ENCODE measurements at places on chromosomes 7 and 10. TPM values are rescaled to one million over a fixed set of nuclear protein-coding genes. Genes with fewer than 3 reads are reported as not detected.
A peak's percentile ranks its signal among the peaks of the same experiment; 100 is the strongest.

GRCh38 chr7:370775-371118 is 80.8 kb downstream of the FOXL3 start:
- peak; percentile 17 for DNase-seq

DNA sequence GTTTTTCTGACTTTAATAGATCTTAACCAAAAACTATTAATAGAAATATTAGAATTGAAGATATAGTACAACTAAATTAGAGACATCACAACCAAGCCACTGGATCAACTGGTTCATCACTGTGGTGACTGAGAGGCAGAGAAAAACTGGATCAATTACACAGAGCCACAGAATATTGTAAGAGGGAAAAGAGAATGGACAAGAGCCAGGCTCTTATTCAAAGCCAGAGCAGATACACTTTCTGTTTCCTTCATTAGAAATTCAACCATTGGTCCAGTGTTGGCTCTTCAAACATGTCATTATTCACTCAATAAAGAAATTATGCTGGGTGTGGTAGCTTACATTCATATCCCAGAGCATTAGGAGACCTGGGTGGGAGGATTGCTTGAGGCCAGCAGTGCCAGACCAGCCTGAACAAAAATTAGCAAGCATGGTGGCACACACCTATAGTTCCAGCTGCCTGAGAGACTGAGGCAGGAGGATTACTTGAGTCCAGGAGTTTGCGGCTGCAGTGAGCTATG is 295.1 kb downstream of the NEBL start:
- DNase-seq = no peak

GRCh38 chr10:115049960-115050359 is 43.2 kb upstream of the ATRNL1 start:
- no peak for DNase-seq

DNA sequence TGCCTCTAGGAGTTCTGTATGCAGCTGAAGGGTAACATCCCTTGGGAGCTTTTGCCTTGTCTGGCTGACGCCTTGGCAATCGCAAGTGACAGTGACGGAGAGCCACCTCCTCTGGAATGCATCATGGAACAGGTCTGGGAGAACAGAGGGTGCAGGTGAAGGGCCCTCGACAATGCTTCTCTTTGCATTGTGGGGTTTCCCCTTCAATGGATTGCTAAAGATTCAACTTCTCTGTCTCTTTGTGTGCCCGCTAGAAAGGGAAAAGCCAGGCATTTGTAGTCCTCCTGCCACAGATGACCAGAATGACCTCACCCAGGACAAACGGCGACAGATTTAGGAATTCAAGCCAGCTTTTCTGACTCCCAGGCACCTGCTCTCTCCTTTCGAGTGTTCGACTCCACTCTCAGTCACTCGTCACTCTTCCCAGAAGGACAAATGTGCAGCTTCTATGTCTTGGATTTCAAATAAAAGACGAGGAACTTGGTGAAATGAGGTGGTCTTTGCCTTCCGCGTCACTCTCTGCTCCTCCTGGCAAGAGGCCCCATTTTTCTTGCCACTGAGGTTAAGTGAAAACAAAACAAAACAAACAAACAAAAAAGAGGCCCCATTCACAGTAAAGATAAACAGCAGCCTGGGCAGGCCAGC is 26.1 kb downstream of the IL2RA start:
- peak; percentile 0 for DNase-seq

DNA sequence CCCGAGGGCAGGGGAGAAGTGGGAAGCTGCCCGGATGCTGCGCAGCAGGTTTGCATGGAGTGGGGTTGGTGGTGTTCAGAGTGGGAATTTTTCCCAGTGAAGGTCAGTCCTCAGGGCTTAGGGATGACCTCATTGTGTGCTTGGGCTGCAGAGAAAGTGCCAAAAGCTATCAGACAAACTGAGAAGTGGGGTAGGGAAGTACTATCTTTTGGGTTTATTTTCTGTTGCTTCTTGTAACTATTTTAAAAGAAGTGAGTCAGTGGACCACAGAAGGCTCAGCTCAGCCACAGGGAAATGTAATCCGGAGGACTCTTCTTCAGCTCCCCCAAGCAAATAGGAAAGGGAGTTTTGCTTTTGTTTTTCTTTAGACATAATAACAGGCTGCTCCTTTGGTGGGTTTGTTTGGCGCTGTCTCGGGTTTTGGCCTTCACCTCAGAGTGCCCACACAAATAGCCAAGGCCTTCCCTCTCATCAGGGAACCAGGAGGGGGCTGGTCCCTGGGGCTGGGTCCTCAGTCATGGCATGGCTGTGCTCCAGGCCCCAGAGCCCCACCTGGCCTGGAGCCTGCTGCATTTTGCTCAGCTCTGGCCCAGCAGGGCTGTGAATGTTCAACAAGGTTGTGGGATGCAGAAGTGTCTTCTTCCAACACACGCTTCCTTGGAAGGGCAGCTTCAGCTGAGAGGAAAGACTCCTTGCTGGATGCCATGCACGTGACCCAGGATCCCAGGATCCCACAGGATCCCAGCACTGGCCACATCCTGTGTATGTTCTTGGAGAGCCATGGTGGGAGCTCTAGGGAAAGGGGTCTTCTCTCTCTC is 5.4 kb upstream of the FAM170B start:
- no peak for DNase-seq

- no peak for DNase-seq
These were observed 262.8 kb downstream of the ZEB1 start for GRCh38 chr10:31581741-31582323.

- DNase-seq = no peak
These were observed 41.0 kb upstream of the ADAM12 start for GRCh38 chr10:126429275-126429674.

DNA sequence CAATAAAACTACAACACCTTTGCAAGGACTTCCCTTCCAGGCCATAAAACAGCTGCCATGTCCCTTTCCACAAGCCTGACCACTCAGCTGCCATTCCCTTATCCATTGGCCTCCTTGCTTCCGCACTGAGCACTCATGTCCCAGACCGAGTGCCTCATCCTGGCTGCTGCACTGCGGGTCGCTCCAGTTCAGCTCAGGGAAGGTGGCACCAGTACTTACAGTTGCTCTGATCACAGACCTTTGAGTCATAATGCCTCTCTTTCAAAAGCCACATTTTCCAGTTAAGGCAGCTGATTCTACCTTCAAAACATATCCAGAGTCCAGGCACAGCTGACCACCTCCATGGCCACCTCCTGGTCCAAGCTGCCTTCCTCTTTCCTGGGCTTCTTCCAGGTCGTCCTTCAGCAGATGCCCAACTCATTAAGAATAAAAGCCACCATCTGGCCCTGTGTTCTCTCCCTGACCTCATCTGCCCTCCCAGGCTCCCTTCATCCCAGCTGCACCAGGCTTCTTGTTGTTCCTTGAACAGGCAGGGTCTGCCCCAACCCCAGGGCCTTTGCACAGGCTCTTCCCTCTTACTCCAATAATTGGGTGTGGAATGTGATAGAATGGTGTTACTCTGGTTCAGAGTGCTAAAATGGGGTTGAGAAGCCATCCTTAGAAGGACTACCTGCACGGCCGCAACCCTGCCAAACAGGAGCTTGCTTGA is 64.5 kb downstream of the RAMP3 start:
- DNase-seq = no peak

DNA sequence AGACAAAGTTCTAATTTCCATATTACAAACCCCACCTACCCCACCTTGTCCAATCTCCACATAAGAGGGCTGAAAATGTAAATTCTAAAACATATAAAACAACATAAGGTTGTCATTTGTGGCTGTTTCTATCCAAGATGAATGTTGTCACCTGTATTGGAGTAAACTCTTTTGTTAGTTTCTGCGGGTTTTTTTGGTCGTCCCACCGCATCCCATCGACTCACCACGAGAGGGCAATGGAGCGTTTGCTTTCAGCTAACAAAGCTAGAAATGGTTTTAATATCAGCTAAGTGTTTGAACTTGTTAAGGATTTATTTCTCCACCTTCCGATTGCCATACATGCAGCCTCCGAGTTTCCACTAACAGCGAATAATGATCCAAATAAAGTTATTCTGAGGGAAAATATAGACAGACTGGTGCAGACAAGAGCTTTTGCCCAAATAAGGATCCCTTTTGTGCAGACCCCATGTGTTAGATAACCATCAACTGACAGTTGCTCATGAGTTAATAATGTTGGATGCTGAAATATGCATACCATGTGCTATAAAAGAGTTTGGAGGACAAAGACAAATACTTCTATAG is 137.2 kb downstream of the ARID5B start:
- peak; percentile 85 for DNase-seq

- no peak for DNase-seq
These were observed 430.3 kb downstream of the SORCS1 start for GRCh38 chr10:106734220-106734619.

The C1QL3 gene
- not detected for total RNA-seq

The GIGYF1 gene
- 48.1 TPM for total RNA-seq

GRCh38 chr10:47310090-47310505 is 10.1 kb downstream of the GDF10 start:
- no peak for DNase-seq

The VIPR2 gene
- 19.8 TPM for total RNA-seq

GRCh38 chr10:22753786-22754185 is 39.4 kb upstream of the PIP4K2A start:
- no peak for DNase-seq

The SFRP5 gene
- total RNA-seq = 23.0 TPM

DNA sequence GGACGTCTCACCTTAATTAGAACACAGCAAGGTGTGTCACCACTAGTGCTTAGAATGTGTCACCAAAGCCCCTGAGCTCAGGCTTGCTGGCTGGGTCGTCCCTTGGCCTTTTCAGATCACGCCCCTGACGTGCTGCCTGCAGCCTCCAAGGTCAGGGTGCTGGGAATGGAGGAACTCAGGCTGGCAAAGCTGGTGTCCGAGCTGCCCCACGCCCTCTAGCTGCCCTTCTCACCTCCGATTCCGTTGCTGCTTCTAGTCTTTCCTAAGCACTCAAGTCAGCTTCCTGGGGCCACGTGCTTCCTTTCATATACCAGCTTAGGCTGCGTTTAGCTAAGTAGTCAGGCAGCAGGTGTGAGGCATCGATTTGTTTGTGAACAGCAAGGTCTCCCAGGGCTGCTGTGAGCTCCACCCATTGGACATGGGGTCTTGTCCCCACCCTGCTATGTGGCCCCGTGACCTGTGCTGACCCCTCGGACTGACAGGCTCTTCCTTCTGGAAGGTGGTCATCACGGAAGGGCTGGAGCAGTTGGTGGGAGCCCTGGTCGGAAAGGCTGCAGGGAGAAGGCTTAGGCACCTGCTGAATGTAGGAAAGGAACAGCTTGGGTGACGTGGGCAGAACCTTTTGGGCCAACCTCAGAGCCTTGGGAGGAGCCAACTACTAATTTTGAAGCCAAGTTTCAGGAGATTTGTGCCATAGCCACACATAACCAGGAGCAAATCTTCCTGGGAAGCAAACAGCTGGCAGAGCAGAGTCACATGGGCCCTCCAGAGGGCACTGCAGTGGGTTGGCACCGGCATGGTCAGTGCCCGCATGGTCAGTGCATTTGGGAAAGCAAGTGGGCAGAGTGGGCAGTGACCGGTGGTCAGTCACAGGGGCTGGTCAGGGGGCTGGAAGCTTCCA is 28.8 kb downstream of the VIPR2 start:
- DNase-seq = no peak

All from mucosa of descending colon (tissue), 3 donors.